ENCODE measurements at places on chromosomes 11 and 22.

GRCh38 chr22:45602824-45603595 is 68.6 kb upstream of the ATXN10 start:
- DNase-seq = peak; percentile 80

- DNase-seq = no peak
These were observed 19.4 kb upstream of the CTSD start for GRCh38 chr11:1782831-1783724.

DNA sequence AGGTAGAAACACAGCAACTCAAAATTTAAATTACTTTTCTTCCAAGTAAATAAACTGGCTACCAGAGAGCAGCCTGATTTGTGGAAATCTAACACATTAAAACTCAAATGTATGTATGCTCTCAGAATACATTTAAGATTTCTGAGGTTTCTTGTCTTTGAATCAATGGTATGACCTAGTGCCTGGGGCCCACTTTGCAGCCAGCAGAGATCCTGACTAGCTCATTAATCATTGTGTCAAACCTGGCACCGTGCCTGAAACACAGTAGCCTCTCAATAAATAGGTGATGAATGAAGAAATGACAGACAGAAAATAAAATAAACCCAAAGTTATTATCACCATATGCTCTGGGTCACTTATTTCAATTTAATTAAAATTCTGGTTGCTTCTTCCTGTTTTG is 176.2 kb upstream of the FAT3 start:
- DNase-seq = no peak

- no peak for DNase-seq
These were observed 120.5 kb downstream of the TEAD1 start for GRCh38 chr11:12794576-12795230.

GRCh38 chr11:6828103-6828502 is 17.4 kb upstream of the OR10A5 start:
- no peak for DNase-seq

GRCh38 chr22:50660306-50660705 is 12.3 kb upstream of the SHANK3 start:
- DNase-seq = no peak

DNA sequence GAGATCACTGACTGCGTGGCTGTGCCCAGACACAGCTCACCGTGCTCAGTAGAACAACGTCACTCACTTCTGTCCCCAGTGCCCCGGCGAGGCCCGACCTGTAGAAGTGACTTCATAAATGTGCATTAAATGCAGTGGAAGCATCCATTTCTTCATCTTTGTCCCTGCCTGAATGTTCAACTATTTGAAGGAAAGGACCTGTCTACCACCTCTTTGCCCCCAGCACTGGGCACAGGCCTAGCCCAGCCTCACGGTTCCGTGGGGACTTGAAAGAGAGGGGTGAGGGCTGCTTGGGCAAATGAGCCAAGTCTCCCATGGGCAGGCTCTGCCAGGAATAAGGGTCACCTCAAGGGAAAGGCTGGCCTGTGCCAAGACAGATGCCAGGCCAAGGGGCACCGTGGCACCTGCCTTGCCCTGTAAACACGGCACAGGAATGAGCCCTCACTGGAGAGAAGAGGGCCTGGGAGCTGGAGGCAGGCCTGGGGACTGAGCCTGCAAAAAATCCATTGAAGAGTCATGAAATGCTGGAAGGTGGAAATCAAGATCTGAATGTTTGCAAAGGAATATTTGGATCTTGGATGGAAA is 845.3 kb downstream of the BRD1 start:
- no peak for DNase-seq

- no peak for DNase-seq
These were observed 157.6 kb upstream of the BLID start for GRCh38 chr11:122273476-122274191.

- DNase-seq = no peak
These were observed 89.0 kb upstream of the GRK3 start for GRCh38 chr22:25475257-25476022.

DNA sequence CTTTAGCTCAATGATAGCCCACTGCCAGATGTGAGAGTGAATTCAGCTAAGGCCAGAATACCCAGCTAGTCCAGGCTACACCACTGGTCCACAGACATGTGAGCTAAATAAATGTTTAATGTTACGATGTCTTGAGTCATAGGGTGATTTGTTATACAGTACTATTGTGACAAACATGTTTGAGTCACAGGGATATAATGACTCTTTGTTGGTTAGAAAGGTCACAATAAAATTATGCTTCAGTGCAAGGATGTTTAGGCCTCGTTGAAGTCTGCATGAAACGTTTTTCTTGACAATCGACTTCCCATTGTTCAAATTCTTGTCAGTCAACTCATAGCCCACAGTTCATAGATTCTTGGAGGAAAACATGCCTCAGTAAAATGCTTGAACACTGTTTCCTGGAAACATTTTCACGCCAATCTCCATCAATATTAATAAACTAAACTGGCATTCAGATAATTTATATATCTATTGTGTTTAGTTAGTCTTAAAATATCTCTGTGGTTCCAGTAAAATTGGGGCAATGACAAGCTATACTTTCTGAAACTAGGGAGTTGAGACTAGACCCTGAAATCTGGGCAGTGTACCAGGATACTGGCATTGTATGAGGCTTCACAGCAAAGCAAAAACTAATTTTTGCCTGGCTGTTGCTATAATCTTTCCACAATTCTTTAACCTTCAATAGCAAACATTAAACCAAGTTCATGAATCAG is 650.8 kb upstream of the KIRREL3 start:
- DNase-seq = no peak

DNA sequence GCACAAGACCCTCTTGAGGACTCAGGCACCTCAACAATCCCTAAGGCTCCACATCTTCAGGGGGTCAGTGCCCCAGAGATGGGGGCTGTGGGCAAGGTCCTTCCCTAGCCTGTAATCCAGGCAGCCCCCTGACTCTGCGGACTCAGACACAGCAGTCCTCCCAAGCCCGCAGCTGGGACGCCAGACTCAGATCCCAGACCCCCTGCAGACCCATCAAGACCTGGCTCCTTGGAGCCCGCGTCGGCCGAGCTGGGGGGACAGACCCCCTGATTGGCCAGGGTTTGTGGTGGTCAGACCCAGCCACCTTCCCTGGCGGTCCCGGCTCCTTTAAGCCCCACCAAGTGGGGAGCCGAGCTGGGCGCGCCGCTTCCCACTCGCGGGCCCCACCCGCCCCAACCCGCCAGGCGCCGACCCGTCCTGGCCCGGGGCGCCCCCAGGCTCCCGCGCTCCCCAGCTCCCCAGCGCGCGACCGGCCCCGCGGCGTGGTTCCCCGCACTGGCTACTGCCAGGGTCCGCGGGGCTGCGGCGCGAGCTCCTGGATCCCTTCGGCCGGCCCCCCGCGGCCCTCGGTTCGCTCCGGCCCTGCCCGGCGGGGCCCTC is 458 bp downstream of the OSBPL5 start:
- DNase-seq = peak; percentile 74

- DNase-seq = peak; percentile 72
These were observed 1329.0 kb downstream of the LRRC4C start for GRCh38 chr11:40130427-40130826.

DNA sequence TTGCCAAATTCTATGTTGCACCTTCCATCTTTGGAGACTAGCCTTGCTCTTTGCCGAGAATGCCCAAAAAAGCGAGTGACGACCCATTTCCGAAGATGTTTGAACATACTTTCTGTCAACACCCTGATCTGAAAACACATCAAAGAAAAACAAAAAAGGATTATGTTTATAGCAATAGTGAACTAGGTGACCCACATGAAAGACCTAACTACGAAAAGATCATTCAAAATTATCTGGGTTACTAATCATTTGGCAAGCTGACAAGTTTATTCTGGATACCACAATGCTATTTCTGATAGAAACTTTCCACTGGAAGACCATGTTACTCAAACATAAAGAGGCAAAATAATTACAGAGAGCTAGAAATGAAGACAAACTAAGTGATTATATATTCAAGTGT is 27.0 kb downstream of the KCNJ1 start:
- no peak for DNase-seq

DNA sequence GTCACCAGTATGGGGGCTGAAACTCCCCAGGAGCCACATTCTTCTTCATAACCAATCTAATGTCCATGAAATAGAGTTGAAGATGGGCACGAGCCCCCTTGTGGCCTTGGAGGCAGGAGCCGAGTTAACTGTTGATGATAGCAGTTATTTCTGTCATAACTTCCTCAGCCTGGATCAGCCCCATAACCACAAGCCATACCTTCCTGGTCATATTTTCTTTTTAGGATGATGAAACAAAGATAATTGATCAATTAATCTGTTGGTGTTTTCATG is 65.0 kb upstream of the TTC12 start:
- DNase-seq = no peak

- no peak for DNase-seq
These were observed 47.6 kb downstream of the GGTLC2 start for GRCh38 chr22:22691716-22692701.

- DNase-seq = no peak
These were observed 1.3 kb upstream of the CLDN25 start for GRCh38 chr11:113778111-113778910.

DNA sequence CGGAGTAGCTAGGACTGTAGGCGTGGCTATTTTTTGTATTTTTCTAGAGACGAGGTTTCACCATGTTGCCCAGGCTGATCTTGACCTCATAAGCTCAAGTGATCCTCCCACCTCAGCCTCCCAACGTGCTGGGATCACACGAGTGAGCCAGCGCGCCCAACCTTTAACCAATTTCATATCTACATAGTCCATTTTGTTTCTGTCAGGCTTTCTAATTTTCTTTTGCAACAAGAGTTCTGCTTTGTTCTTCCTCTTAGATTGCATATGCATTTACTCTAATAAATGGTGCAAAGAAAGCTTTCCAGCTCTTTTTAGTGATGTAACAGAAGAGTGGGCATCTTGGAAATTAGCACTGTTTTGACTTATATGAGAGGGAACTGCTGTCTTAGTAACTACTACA is 13.3 kb downstream of the RTN3 start:
- no peak for DNase-seq

- peak; percentile 61 for DNase-seq
These were observed 62.5 kb downstream of the MACROD1 start for GRCh38 chr11:64103277-64103985.

GRCh38 chr22:21915624-21916308 is 36.9 kb downstream of the PPM1F start:
- no peak for DNase-seq

GRCh38 chr11:62010935-62011528 is 43.6 kb upstream of the FTH1 start:
- DNase-seq = no peak

DNA sequence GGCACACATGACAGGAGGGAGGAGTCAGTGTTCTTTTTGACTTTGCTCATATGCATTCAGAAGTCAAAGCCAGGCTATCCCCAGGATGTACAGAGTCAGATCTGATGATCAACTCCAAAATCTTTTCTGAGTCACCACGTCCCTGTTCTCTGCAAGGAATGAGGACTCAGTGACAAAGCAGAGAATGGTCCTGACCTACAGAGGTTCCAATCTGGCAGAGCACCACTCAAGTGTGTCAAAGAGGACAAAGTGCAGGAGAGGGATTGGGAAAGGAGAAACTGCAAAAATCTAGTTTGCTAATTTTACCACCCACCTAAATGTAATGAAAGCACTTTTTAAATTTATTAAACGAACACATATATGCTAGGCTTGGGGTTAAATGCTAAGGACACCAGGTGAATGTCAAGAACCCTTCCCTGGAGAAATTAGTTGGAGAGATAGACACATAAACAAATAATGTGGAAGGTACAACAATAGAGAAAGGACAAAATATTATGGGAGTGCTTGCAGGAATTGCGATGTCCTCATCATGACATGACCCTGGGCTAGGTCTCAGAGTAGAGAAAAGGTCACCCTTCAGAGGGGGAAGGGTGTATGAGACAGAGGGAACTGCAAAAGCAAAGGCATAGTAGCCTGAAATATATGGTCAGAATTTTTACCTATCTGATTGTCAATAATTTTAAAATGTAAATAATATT is 56.3 kb downstream of the MTNR1B start:
- DNase-seq = no peak

DNA sequence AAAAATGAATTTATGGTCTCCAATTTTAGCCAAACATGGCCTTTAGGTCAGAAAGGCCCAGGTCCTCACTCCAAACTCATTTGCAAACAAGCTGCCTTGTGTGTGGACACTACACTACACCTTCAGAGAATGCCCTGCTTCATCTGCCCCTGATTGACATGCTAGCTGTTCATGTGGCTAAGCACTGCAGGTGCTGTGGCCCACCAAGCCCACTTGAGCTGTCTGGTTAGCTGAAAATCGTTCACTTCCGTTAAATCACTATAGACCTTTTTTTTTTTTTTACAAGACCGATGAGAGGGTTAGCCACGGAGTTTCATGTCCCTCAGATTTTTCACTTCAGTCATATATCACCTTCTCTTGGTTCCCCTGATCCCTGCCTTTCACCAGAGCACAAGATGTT is 39.3 kb downstream of the NF2 start:
- no peak for DNase-seq

GRCh38 chr11:130427581-130428315 is 661 bp downstream of the ADAMTS8 start:
- DNase-seq = peak; percentile 74

DNA sequence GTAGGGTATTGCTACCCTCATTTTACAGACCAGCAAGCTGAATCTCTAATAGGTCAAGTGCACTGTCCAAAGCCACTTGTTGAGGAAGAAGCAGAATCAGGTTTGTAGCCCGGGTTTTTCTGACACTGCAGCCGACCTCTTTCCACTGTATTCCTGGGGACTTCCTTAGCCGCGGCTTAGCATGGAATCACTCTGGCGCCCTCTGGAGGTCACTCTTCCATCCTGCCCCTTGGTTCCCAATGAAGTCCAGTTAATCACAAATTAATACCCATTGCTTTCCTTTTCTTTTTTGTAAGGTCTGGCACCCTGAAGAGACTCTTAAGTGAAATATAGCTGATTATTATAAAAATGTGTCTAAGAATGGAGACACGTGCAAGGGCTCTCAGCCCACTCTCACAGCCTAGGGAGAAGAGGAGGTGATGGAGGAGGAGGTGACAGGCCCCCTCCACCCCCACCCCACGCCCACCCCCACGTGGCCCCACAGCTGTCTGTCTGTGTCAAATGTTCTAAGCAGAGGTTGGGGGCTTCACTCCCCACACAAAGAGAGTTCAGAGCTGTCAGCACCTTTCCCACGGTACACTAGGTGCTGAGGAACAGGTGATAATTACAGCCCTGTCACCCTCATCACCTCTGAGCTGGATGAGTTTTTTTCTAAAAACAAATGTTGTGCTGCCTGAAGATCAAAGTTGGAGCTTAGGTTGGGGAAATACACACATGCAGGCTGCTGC is 57.7 kb upstream of the DRD2 start:
- peak; percentile 88 for DNase-seq

- peak; percentile 77 for DNase-seq
These were observed 16.5 kb upstream of the PRR5 start for GRCh38 chr22:44685384-44686056.

GRCh38 chr22:39298241-39298987 is 21.0 kb downstream of the RPL3 start:
- no peak for DNase-seq

Measured in neural progenitor cell (in vitro differentiated cells).